Activated CD8-positive, alpha-beta memory T cell treated with anti-CD3 and anti-CD28 coated beads for 48 hours (primary cell): ENCODE measurements at places on chromosomes 3 and 15.

- DNase-seq, result no peak
These were observed 62.9 kb upstream of the ZBTB38 start for GRCh38 chr3:141305436-141305835.

GRCh38 chr15:85618956-85619491 lies 175.7 kb downstream of the KLHL25 start:
- peak; percentile 44 for DNase-seq

GRCh38 chr3:191068946-191069813 lies 129.9 kb upstream of the OSTN start:
- no peak for DNase-seq

- DNase-seq, result peak; percentile 33
These were observed 192.6 kb upstream of the LYSMD4 start for GRCh38 chr15:99925661-99926461.

- DNase-seq, result no peak
These were observed 442.9 kb downstream of the MCTP2 start for GRCh38 chr15:94674296-94674695.

DNA sequence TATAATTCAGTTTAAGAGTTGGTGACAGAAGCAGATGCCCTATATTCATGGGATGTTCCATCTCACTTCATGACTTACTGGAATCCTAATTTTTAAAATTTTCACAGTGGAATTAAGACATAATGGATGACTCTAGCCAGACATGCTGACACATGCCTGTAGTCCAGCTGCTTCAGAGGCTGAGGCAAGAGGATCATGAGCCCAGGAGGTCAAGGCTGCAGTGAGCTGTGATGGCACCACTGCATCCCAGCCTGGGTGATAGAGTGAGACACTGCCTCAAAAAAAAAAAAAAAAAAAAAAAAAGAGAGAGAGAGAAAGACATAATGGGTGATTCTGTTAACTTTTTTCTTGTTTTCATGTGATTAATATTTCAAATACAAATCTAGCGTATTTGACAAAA lies 123.6 kb downstream of the KLHL25 start:
- DNase-seq, result no peak

GRCh38 chr15:84858231-84858630 lies 26.2 kb upstream of the SLC28A1 start:
- DNase-seq, result no peak

GRCh38 chr3:159265705-159266104 lies 463.9 kb downstream of the MFSD1 start:
- no peak for DNase-seq

DNA sequence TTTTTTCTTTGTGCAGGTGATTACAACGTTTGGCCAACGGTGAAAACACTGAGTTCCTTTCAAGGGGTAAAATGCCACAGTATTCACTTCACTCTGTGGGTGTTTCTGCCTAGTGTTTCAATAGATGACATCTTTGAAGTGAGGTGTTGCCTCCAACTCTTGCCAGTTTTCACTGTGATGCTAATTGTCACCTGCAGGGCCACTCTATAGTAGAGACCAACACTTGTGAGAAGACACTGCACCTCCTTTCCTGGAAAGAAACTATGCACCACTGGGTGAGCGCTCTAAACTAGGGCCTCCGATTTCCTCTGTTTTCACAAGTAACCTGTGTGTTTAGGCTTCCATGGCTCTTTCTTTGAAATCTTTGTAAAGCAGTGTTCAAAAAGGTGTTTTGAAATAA lies 98.3 kb downstream of the THRB start:
- no peak for DNase-seq

DNA sequence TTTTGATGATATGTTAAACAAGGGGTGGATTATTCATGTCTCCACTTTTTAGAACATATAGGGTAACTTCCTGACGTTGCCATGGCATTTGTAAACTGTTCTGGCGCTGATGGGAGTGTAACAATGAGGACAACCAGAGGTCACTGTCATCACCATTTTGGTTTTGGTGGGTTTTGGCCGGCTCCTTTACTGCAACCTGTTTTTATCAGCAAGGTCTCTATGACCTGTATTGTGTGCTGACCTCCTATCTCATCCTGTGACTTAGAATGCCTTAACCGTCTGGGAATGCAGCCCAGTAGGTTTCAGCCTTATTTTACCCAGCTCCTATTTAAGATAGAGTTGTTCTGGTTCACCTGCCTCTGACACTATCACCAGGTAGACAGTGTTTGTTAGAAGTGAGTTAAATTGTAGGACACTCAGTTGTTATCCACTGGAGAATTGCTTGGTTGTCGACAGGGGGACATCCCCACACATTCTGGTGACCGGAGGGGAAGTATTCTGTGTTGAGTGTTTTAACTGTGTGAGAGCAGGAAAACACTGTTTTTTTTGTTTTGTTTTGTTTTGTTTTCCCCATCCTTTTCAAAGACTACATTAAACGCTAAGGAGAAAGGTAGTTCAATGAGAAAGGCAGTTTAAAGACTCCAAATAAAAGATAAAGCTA lies 36.9 kb upstream of the SKIL start:
- DNase-seq, result no peak

DNA sequence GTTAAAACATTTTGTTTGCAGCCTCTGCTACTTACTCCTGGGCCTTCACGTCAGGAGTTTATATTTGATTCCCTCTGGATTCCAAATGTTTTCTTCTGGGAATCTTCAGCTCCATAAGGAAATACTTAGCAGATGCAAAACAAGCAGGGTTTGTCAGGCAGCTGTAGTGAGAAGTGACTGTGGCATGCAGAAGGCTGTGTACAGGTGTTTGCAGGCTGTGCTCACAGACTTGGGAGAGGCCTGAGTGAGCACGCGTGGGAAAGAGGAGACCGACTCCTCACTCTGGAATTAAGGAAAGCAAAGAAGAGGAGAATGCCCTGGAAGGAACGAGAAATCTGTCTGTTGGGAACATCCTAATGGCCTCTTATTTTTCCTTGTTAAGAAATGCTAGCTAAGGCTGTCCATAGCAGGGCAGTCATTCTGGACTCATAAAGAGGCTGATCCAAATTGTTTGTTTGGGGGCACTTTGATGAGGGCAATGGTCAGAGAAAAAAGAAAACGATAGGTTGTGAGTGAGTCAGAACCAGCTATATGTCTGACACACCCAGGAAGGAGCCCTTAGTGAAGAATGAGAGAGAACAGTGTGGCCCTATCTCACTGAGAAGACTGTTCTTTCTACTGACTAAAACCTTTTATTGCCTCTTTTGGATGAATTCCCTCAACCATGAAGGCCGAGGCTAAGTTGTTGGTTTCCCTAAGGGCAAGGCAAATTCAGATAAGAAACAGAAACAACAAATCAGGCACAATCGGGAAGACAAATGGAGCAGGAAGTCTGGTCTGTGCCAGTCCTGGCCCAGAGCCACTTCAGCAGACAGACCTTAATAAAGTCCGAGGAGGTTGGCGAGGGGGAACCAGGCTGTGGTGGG lies 82.6 kb downstream of the TGFBR2 start:
- no peak for DNase-seq

- DNase-seq, result no peak
These were observed 90.0 kb upstream of the ANKRD34C start for GRCh38 chr15:79192462-79193036.

DNA sequence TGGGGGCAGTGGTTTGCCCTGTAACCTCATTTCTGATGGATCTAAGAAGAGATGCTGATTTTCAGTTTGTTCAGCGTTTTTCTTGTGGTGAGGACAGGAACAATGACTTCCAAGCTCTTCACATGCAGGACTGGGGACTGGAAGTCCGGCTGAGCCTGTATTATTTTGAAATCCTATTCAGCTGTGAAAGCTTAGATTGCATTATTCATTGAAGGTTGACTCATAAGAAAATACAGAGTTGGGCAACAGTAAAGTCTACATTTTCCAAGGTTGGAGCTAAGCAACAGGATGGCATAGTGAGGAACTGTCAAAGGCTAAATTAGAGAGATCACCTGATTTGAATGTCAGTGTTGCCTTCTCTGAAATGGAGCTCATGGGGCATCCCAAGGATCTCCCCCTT lies 230.9 kb upstream of the FEZF2 start:
- DNase-seq, result no peak

GRCh38 chr15:39919411-39919747 lies 687 bp downstream of the GPR176 start:
- no peak for DNase-seq

DNA sequence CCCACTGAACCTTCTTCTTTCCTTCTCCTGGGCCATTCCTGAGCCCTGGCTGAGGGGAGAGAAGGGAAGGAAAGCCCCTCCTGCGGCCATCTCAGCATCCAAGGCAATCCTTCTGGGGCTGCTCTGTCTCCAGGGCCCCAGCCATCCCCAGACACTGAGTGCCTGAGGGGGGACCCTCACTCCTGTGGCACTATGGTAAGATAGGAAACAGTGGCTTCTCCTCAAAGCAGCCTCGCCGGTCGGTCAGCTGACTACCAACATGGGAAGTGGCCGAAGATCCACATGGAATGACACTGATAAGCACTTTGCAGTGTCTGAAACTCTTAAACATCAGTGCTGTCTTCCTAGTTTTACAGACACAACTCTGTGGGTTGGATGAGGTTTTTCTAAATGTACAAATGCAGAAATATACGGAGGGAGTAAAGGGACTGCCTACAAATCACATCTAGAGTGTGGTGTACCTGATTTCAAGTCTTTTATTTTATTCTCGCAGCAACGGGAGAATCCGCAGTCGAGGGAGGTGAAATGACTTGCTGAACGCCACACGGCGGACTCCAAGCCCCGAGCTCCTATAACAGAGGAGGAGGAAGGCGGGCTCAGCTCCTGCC lies 973 bp upstream of the ITPKA start:
- no peak for DNase-seq

- no peak for DNase-seq
These were observed 517.6 kb upstream of the SUCLG2 start for GRCh38 chr3:68172039-68172438.

- no peak for DNase-seq
These were observed 139.0 kb upstream of the LIPC start for GRCh38 chr15:58292751-58293175.

DNA sequence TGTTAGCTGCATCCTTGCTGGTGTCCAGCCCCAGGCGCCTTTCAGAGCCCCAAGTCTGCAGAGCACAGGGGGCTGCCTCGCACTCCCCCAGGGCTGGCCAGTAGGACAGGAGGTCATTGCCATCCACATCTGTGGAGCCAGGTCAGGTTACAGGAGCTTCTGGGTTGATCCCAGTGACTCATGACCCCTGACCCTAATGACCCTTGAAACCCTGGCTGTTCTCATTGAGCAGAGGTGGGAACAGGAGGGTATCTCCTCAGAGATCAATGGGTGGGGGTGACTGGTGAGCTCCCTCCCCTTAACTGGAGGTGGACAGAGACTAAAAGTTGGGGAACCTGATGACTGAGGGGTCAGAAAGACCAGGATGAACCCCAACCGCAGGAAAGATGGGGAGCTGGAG lies 6.1 kb upstream of the SLC26A6 start:
- no peak for DNase-seq

- DNase-seq, result no peak
These were observed 424 bp downstream of the HAUS2 start for GRCh38 chr15:42549032-42549491.

- DNase-seq, result no peak
These were observed 6.9 kb upstream of the TBC1D2B start for GRCh38 chr15:78084449-78084750.

- DNase-seq, result no peak
These were observed 9.2 kb downstream of the BTBD1 start for GRCh38 chr15:83057696-83058376.

- DNase-seq, result no peak
These were observed 36.8 kb downstream of the NBEAL2 start for GRCh38 chr3:47016086-47016933.

DNA sequence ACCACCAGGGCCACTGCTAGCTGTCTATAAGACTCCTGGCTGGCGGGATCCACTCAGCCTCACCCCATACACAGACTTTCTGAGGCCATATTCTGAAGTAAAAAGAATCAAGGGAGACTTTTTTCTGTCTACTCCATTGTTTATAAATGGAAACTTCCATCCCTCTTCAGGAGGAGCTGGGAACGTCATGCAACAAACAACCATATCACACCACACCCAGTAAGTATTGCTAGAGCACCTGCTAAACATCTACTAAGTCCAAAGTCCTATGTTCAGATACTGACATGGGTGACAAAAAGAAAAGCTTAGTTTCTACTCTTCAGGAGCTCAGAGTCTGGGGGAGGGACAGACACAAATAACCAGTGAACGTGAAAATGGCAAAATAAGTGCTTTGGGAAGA lies 324.8 kb upstream of the ONECUT1 start:
- no peak for DNase-seq

- DNase-seq, result no peak
These were observed 80.7 kb downstream of the TIGIT start for GRCh38 chr3:114374433-114374990.

DNA sequence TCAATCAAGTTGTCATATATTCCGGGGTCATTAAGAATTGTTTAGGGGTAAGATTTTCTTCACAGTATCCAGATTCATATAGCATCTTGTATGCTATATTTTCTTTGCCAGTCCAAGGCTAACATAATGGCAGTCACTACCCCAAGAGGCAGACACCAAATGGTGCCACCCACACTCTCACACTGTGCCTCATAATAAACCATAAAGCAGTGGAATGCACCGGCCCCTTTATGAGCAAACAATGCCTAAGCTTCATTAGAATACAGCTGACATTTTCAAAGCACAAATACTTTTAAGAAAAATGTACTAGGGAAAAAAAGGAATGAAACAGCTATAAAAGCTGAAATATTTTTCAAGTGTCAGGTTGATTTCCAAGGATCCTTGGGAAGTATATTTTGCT lies 121.6 kb downstream of the TFDP2 start:
- no peak for DNase-seq

- no peak for DNase-seq
These were observed 13.1 kb downstream of the CHDH start for GRCh38 chr3:53833053-53833645.

GRCh38 chr3:115851571-115851970 lies 228.3 kb downstream of the GAP43 start:
- no peak for DNase-seq

DNA sequence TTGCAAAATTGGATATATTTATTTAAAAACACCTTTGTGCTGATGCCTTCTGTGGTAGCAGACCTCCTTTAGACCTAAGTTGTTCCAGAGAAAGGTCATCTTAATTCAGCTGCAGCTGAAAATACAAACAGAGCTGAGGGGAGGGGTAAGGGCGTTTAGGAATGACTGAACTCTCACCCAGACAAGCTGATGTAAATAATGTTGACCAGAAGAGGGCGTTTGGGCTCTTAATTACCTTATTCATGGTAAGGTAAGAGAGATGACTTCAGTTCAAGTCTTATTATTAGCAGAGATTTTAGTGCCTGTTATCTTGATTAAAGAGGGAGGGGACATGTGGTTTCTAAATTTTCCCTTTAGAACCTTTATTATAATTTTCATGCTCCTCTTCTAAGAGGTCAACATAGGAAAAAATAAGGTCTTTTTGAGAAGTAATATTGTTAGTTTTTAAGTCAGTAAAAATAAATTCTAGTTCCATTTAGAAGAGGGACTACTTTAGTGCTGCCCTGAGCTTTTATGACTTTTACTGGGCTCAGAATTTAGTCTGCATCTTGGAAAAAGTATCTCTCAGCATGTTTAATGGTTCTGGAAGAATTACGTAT lies 46.3 kb downstream of the GPR171 start:
- no peak for DNase-seq
